Glomerular endothelial cell (primary cell): ENCODE measurements at places on chromosomes 6 and 20. TPM values are rescaled to one million over a fixed set of nuclear protein-coding genes. Genes with fewer than 3 reads are reported as not detected.

The KCNK5 gene
- total RNA-seq, result not detected in 2 replicates

The KCNK15 gene
- 0.35 TPM in 1 of 2 replicates, not detected in the other for total RNA-seq

The LY6G6F gene
- not detected in 2 replicates for total RNA-seq

The BYSL gene
- 11.5 and 24.3 TPM in 2 replicates for total RNA-seq

The OR2H2 gene
- not detected in 2 replicates for total RNA-seq

GRCh38 chr20:33812152-33812849, 1.2 kb downstream of the CHMP4B start:
- no peak for DNase-seq

- no peak for DNase-seq
Measured at GRCh38 chr6:100453701-100454521, 10.8 kb downstream of the SIM1 start.

- no peak for DNase-seq
Measured at GRCh38 chr6:128694303-128695009, 174.1 kb upstream of the PTPRK start.

GRCh38 chr6:151882206-151882605, 74.7 kb downstream of the ESR1 start:
- no peak for DNase-seq

- DNase-seq, result no peak
Measured at GRCh38 chr6:160215232-160215631, 43.4 kb downstream of the SLC22A2 start.

DNA sequence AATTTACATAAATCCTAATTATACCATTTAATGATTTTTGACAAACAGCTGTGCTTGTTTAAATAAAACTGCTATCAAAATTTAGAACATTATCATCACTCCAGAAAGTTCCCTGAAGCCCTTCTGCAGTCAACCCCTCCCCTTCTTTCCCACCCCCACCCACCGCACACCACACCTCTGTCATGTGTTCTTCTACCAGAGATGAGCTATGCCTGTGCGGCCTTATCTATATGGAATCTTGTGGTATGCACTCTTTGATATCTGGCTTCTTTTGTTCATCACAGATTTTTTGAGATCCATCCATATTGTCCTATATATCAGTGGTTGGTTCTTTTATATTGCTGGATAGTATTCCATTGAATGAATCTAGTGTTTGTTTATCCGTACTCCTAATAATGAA, 7.2 kb downstream of the MYLIP start:
- no peak for DNase-seq

DNA sequence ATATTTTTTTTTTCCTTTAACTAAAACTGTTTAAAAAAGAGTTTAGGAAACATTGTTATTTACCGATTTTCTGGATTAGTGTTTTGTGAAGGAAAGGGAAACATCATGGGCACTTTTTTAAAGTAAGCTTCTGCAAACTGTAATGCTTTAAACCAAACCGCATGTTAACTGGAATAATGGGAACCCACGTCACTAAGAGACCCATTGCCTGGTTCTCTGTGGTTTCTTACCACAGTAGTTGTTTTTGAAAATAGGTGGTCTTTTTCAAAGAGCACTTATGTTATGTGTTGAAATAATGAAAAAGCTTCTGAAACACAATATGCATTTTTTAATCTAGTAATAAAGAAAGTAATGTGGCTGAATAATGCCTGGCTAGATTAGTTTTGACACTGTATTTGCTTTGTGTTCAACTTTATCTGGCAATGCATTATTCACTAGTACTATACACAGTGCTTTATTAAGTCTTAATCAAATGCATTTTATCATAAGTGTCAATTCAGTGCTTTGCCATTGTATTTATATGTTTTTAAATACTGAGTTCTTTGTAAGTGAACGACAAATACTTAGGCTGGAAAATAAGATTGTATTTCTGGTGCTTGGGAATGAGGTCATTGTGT, 754.1 kb upstream of the FLRT3 start:
- no peak for DNase-seq

DNA sequence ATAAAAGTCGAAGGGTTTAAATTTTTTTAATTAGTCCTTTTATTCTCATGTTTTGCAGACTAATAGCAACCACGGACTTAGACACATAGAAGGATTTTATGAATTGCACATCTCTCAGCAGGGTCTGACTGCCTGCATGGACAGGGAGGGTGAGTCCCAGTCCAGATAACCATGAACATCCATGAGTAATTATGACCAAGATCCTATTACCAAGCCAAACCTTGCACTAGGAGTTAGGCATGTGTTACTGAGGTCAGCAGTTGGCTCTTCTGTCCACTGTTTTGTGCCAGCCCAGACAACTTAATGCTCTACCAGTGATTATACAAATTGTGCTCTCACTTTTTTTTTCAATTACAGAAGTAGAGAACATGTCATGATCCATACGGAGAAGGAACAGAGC, 211.2 kb downstream of the MAFB start:
- DNase-seq, result no peak
